ENCODE measurements at places on chromosomes 13 and 19.

DNA sequence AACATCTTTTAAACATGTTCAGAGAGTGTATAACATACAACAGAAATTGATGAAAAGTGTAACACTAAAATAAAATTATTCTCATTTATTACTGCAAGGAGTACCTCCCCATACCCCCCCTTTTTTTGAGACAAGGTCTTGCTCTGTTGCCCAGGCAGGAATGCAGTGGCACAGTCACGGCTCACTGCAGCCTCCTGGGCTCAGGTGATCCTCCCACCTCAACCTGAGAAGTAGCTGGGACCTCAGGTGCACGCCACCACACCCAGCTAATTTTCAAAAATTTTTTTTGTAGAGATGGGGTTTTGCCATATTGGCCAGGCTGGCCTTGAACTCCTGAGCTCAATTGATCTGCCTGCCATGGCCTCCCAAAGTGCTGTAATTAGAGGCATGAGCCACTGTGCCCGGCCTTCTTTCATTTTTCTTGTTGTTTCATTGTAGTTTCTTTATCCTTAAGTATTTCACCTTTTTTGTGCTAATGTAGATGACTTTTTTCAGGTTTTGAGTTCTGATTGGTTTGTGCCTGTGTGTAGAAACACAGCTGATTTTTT, 28.3 kb downstream of the GATAD2A start:
- no peak for DNase-seq

DNA sequence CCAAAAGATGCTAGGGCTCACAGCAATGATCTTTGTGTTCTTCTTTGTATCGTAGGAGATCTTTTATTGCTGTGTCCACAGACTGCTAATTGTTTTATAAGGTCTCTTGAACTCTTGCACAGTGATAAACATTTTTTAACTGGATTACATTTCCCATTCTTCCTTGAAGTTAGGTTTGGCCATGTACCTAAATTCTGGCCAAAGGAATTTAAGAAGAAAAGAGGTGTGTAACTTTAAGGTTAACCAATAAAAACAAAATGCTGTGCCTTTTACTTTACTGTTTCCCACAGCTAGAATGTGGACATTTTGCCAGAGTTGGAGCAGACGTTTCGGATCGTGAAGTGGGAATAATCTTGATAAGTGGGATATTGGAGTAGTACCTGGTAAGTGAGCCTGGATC, 82.6 kb upstream of the GPC6 start:
- no peak for DNase-seq

DNA sequence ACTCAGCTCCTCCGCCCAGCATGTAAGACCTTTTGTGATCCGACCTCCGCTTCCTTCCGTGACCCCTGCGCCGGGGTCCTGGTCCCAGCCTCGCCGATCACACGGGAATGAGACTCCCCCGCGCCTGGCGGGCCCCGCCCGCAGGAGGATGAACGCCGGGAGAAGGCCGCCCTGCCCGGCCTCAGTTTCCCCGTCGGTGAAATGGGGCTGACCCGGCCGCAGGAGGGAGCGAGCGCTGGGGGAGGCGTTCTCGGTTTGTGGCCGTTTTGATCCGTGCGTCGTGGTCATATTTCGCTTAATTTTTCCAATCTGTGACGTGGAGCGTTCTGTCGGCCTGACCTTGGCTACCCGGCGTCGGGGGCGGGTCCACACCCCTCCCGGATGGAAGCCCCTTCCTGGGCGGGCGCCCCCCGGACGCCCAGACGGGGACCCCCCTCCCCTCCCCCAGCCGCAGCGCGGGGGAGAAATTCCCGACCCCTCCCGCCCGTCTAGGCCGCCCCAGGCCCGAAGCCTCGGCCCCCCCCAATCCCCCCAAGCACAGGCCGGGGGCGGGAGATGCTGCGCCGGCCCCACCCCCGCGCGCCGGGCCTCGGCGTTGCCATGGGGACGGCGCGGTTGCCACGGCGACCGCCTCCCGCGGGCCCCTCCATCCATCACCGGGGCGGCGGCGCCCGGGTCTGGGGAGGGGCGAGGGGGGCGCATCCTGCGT, 11.1 kb downstream of the PALM start:
- DNase-seq, result no peak

- DNase-seq, result no peak
These were observed 331.3 kb downstream of the KLF5 start for GRCh38 chr13:73390100-73390499.

GRCh38 chr13:71712988-71713653, 153.9 kb downstream of the DACH1 start:
- DNase-seq, result peak; percentile 81

GRCh38 chr13:49219647-49220035, 497 bp upstream of the MLNR start:
- no peak for DNase-seq

DNA sequence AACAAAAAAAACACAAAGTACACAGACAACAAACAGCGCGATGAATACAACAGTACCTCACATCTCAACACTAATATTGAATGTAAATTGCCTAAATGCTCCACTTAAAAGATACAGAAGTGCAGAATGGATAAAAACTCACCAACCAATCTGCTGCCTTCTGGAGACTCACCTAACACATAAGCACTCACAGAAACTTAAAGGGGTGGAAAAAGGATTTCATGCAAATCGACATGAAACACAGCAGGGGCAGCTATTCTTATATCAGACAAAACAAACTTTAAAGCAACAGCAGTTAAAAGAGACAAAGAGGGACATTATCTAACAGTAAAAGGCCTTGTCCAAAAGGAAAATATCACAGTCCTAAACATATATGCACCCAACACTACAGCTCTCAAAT, 209.5 kb downstream of the ABCC4 start:
- no peak for DNase-seq

DNA sequence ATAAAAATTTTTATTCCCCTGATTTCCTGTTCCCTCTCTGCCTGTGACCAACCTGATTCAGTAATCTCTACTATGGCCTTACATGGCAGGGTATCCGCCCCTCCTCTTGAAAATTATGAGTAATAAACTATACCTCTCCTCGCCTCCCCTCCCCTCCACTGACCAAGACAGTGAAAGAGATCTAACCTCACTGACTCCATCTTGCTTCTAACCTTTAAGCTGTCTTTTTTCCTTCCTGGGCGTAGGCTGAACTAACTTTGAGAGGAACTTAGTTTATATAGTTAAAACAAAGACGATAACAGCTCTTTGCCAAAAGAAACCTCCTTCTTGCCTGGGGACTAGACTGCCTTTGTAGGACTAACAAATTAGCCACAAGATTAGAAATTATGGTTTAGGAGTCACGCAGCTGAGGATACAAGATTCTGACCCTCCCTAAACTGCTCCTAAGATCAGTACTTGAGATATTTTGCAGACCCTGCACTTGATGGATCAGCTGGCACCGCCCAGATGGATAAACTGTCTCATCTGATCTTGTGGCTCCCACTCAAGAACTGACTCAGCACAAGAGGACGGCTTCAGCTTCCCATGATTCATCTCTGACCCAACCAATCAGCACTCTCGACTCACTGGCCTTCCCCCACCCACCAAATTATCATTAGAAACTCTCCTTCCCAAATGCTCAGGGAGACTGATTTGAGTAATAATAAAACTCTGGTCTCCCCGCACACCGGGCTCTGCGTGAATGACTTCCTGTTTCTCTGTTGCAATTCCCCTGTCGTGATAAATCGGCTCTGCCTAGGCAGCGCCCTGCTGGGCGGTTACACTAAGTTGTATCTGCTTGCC, 187.1 kb downstream of the TDRD3 start:
- no peak for DNase-seq

DNA sequence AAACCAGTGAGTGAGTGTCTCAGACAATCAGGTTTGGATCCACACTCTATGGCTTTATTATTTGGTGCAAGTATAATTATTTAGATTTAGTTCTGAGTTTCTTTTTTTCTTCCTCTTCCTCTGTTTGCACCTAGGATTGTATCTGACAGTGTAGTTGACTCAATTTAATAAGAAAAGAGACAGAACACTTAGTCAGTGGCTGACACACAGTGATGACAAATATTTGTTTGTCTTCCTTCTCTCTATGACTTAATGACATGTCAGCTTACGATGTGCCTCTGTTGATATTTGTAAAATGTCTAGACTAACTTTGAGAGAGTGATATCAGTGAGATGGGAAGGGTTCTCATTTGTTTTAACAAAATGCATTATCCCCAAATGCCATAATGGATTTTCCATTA, 129.5 kb upstream of the SLC10A2 start:
- DNase-seq, result no peak

DNA sequence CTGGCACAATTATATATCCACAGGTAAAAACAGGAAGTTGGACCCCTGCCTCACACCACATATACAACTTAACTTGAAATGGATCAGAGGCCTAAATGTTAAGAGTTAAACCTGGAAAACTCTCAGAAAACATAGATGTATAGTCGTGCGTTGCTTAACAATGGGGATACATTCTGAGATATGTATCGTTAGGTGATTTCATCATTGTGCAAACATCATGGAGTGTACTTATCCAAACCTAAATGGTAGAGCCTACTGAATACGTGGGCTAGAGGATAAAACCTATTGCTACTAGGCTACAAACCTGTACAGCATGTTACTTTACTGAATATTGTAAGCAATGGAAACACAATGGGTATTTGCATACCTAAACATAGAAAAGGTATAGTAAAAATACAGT, 14.8 kb upstream of the CALM3 start:
- no peak for DNase-seq

DNA sequence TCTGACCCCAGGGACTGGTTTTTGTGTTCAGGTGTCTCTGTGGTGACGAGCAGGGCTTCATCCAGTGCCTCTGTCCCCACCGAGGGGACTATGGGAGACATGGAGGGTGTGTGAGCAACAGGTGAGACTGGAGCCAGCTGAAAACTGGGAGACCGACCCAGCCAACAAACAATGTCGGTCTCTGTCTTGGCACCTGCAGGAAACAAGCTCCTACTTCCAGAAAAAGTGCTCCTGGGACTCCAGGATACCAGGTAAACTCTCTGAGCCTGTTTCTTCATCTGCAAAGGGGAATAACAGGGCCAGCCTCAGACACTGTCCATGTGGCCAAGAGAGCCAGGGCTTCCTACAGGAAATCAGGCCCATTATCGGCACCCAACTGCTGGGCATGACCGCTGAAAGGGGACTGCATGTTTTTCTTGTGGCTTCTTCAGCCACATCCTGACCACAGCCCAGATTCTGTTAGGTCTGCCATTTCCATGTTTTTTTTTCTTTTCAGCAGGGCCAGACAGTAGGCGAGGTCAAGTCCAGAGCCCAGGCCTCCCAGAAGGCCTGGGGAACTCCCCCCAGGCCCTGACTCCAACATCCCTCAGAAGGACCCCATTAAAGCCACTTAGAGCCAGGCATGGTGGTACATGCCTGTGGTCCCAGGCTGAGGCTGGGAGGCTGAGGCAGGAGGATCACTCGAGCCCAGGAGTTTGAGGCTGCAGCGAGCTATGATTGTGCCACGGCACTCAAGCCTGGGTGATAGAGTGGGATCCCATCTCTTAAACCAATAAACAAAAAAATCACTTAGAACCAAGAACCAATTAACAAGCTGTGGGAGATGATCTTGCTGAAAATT, 836 bp upstream of the BST2 start:
- DNase-seq, result no peak

- DNase-seq, result no peak
These were observed 43.6 kb upstream of the RCBTB2 start for GRCh38 chr13:48576448-48577010.

- no peak for DNase-seq
These were observed 26.5 kb downstream of the ELL start for GRCh38 chr19:18495204-18495911.

DNA sequence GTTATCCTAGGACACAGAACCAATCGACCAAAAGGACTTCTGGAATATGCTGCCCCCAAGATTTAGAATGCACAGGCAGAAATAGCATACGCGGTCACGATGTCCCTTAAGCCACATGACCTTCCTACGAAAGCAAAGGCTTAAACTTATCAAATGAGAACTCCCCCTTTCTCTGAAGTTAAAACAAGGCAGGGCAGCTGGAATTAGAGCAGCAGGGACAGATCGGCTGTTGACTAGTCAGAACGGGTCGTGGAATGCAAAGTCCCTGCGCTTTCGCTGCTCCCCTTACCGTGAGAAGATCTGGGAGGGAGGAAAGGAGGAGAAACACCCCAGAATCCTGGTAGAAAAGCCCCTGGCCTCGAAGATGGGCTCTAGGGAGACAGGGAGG, 799 bp upstream of the USPL1 start:
- peak; percentile 85 for DNase-seq

DNA sequence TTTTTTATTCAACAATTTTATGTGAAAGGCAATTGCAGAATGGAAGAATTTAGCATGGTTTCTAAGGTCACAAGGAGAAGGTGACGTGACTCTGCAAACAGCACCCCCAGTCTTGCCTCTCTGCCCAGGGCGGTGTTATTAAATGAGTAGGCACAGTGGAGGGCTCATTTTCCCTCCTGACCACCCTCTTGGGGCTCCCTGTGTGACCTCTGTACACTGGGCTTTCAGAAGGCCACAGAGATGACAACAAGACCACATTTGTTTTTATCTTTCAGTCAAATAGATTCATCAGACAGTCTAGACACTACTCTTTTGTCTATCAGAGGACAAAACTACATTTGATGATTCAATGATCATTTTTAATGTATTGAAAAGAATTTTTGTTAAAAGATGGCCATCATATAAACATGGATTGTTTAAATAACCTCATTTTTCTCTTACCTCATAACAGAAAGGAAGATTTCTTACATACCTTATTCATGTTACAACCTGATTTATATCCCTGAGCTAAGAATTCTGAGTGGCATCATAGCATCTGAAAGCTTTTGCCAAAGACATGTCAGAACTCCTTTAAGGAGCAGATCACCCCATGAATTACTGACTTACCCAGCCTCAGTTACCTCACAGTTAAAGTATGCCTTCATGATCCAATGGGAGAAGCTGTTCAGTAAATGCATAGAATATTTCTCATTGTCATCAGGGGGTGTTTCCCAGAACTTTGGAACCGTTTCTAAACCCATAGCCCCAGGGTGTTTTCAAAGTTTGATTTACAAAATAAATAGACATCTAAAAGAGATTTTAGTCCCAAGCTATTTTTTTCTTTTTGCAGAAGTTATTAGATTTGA, 184.0 kb upstream of the RFC3 start:
- DNase-seq, result no peak

- DNase-seq, result no peak
These were observed 932.0 kb downstream of the SLITRK6 start for GRCh38 chr13:84867246-84867645.

- no peak for DNase-seq
These were observed 17.7 kb downstream of the POLRMT start for GRCh38 chr19:615619-616018.

DNA sequence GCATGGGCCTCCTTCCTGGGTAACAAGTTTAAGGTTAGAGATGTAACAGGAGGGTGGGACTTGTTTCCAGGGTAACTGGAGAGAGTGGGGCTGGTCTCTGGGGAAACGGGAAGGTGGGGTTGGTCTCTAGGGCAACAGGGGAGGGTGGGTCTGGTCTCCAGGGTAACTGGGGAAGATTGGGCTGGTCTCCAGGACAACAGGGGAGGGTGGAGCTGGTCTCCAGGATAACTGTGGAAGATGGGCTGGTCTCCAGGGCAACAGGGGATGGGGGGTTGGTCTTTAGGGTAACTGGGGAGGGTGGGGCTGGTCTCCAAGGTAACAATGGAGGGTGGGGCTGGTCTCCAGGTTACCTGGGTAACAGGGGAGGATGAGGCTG, 36.5 kb downstream of the SPTBN4 start:
- DNase-seq, result no peak
